ENCODE measurements at places on chromosomes 5 and 9.

DNA sequence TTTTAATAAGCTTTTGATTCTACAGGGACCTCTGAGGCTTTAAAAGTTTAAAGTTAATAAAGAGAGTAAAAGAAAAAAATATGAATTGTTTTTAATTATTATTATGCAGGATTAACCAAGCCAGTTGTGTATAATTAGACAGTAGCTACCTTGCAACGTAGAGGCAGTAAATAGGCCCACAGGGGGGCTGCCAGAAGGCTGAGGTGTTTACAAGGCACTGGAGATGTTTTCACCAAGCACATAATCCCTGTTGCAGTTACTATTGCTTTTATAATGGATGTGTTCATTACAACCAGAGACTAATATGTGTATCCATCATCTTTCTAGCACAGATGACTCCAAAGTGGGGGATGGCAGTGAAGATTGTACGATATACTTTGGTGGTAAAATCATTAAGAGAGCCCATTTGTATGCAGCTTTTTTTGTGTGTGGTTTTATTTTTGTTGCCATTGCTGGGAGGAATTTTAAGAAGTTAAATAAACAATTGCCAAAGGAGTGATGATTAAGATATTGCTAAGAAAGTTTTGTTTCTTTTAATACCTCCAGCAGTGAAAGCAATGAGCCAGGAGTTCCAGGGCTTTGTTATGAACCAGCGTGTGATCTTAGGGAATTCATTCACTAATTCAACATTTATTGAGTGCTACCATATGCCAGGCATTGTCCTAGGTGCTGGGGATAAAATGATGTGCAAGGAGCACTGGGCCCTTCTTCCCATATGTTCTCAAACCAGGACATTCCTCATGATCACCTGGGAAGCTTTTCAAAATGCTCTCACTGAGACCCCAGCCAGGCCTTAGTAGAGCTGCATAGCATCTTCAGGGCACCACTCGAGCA lies 138.7 kb upstream of the EFNA5 start:
- DNase-seq = no peak

GRCh38 chr9:4986296-4986695 lies 1.2 kb downstream of the JAK2 start:
- no peak for DNase-seq

DNA sequence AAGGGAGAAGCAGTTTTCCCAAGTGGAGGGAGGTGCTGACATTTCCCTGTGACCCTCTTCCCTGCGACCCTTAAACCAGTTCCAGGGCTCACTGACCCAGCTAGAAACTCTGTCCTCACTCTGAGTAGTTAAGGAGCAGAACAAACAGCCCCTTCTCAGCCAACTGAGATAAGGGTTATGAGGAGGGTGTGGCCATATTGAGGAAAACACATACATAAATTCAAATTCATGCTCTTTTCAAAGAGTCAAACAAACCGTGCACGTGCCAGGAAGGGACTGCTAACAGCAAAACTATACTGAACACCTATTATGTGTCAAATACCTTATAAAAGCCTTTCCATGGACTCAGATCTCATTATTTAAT lies 4.9 kb upstream of the AKNA start:
- DNase-seq = no peak

DNA sequence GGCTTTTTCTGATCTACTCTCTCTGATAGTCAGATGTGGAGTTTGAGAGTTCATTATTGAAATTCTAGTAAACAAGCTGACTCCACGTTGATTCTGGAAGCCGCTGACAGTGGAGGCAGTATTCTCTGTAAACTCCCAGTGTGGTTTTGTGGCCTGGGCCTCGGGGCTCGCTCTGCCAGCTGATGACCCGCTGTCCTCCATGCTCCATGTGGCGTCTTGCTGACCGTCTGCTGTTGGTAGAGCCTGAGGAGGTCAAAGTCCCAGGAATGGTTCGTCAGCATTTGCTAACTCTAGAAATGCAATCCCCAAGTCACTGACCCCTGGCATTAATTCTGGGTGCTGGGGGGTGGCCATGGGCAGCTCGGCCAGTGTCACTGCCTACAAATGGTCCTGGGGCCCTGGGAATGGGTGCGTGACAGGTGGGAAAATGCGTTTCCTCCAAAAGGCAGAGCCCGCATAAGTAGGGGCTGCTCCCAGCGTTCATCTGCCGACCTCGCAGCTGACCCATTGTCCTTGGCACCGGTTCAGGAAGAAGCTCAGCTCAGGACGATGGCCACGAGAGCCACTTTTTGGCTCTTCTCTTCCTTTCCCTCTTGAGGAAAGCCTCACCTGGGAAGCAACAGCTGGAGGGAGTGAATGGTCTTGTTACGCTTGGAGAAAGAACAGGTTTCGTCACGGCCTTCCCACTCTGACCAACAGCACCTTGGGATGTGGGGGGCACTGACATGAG lies 55.1 kb downstream of the MRPL36 start:
- DNase-seq = no peak

DNA sequence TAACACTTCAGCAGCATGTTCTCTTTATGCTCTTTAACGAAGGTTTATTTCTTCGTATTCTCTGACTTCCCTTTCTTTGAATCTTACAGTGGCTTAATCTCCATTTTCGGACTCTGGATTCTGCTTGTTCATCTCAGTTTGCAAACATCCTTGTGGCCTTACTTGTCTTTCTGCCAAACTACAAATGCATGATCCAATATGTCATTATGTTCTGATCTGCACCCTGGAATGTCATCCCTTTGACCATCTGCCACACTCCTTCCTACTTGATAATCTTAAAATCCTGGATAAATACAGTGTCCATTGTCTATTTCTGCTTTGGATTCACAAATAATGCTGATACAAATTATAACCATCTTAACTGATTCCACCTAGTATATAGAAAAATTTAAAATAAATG lies 499.2 kb downstream of the CDH18 start:
- no peak for DNase-seq

DNA sequence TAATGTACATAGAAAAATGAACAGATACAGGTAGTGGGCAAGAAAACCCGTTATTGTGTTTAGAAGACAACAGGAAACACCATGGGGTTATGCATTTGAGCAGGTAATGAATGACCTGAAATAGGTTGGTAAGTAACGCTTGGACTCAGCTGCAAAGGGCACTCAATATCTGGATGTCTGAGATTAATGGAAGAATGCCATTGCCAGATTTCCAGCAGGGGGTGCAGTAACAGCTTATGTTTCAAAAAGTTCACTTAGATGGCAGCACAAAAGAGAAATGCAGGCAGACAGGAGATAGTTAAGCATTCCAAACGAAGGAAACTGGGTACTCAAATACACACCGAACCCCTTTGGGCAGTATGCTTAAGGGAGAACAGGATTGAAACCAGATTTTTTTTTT lies 285.5 kb upstream of the VLDLR start:
- DNase-seq = no peak

GRCh38 chr9:4603830-4604229 lies 58.3 kb upstream of the PLPP6 start:
- DNase-seq = no peak

- no peak for DNase-seq
These were observed 116.3 kb upstream of the SLC25A48 start for GRCh38 chr5:135718151-135718550.

- no peak for DNase-seq
These were observed 171.0 kb downstream of the OLFM1 start for GRCh38 chr9:135258461-135258860.

GRCh38 chr9:100170085-100170484 lies 71.0 kb downstream of the INVS start:
- DNase-seq = no peak

GRCh38 chr9:16245756-16246440 lies 624.6 kb downstream of the BNC2 start:
- no peak for DNase-seq

- DNase-seq = no peak
These were observed 199.9 kb downstream of the EBF1 start for GRCh38 chr5:158899792-158900191.

DNA sequence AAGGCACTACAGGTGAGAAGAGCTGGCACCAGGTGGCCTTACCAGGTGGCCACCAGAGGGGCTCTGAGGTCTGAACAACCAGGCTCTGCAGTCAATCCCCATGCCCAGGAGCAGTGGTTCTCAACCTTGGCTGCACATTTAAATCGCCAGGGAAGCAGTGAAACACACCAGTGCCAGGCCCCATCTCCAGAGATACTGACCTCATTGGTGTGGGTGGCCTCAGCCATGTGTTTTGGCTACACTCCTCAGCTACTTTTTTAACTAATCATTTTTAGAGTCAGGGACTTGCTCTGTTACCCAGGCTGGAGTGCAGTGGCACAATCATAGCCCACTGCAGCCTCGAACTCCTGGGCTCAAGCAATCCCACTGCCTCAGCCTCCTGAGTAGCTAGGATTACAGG lies 56.0 kb downstream of the GABBR2 start:
- no peak for DNase-seq

- no peak for DNase-seq
These were observed 289.5 kb upstream of the IL12B start for GRCh38 chr5:159619826-159620225.

DNA sequence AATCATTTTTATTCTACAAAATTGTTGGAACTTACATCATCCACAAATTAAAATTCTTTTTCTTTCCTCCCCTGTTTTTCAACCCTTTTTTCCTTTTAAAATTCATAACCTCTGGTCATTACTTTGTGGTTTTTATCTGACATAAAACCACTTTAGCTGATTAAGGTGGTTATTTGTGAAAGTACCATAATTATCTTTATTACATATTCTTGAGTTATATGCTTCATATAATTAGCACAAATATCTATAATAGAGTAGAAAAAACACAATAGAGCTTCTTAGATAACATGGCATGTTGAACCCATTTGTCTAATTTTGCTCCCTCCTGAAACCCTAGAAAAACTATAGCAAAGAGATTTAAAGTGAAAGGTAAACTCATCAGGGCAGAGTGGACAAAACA lies 22.9 kb upstream of the PPIC start:
- DNase-seq = no peak

DNA sequence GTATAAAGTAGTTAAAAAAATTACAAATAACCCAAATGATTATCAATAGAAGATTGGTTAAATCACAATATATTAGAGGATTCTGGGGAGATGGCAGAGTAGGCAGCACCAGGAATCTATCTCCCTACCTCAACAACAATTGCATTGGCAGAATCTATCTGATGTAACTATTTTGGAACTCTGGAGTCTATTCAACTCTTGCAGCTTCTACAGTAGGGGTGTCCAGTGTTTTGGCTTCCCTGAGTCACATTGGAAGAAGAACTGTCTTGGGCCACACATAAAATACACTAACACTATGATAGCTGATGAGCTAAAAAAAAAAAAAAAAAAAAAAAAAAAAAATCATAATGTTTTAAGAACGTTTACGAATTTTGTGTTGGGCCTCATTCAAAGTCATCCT lies 29.2 kb upstream of the ECM2 start:
- DNase-seq = no peak

DNA sequence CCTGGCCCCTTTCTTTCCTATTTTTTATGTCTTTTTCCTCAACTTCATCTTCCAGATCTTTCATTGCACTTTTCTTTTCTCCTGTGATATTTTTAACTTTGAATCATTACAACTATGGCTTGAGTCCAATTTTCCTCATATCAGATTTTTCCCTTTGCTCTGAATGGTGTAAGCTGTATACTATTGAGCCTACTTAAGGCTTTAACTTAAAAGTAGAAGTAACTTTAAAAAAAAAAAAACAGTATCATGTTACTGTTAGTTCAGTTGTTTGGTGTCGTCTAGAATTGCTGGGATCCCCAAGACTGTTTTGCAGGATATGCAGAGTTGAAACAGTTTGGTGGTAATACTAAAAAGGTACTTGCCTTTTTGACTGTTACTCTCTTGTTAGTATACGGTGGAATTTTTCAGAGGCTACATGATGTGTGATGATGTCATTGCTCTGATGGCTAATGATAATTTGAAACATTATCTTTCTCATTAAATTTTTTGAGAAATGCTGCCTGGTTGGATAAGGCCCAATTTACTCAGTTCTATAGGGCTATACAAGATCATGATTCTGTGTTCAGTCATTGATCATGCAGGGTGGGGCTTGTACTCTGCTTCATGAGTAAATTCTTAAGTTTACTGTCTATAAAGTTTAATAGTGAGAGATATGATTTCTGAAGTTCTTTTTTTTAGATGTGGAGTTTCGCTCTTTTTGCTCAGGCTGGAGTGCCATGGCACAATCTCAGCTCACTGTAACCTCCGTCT lies 8.8 kb downstream of the NAA35 start:
- no peak for DNase-seq

DNA sequence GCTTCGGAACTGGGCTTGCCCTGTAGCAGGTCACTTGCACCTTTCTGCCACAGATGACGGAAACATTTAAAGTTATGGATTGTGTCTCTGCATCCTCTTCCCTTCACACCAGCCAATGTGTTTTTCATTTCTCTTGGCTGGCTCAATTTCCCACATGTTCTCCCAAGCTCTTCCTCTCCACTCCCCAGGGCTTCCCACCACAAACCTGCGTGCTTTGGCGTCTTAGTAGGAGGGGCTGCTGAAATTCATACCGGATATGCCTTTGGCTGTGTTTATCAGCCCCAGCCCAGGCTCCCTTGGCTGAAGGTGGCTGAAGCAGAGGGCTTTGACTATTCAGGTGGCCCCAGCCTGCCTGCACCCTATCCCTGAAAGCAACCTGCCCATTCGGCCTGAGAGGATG lies 32.1 kb downstream of the ADRB2 start:
- no peak for DNase-seq

GRCh38 chr5:59332236-59332973 lies 561.1 kb downstream of the PDE4D start:
- no peak for DNase-seq

- DNase-seq = no peak
These were observed 1310.0 kb upstream of the C9orf72 start for GRCh38 chr9:28883234-28883633.

DNA sequence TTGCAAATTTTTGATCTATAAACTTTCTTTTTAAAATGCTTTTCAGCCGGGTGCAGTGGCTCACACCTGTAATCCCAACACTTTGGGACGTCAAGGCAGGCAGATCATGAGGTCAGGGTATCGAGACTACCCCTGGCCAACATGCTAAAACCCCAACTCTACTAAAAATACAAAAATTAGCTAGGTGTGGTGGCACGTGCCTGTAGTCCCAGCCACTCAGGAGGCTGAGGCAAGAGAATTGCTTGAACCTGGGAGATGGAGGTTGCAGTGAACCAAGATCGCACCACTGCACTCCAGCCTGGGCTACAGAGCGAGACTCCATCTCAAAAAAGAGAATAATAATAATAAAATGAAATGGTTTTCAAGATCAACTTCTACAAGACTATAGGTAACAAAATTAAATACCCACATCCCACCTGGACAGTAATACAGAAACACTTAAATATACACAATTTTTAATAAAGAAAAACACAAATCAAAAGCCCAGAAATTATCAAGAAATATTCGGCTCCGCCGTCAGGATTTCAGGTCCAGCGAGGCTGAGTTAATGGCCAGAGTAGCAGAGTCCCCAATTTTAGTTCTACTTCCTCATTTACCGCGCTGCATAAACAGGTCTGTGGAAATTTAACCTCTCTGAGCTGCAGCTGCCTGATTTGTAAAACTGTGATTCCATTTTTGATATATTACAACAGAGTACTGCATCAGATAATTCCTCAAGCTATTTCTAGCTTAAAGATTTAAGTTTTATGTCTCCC lies 4.0 kb downstream of the TUT7 start:
- no peak for DNase-seq

Data from retinal pigment epithelial cell (primary cell).